ENCODE measurements at places on chromosomes 3 and 15.
A peak's percentile ranks its signal among the peaks of the same experiment; 100 is the strongest.

GRCh38 chr15:70354346-70354905 lies 256.7 kb upstream of the TLE3 start:
- DNase-seq, result no peak

DNA sequence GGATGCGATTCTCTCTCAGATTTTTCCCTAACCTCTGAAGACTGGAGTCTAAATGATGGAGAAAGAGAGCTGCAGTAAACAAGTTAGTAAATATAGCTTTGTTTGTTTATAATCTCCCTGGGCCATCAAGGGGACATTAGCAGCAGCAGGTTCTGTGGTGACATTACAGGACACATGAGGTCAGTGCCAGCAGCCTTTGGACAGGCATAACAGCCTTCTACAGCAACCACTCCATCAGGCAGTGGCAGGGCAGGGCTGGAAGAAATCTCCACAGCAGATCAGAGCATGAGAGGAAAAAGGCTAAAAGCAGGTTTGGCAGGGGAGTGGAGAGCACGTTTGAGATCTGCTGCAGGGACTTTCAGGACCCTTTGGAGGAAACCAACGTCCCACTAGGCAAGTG lies 127.6 kb upstream of the ACP3 start:
- no peak for DNase-seq

- no peak for DNase-seq
Observed at GRCh38 chr3:172144601-172145000, 105.2 kb downstream of the FNDC3B start.

DNA sequence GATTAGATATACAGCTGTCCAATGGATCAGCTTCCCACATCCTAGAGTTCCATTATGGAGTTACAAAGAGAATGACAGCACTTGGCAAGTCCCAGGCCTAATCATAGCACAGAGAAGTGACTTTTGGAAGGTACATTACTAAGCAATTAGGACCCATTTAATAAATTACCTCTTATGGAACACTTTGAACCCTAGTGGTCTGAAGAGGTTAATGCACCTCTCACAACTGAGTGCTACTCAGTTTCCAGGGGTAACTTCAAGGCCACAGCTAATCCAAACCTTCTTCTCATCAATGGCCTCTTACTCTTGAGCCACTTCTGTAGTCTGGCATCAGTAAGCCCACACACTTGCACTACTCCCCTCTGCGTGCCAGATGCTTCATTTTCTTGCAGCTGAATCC lies 34.9 kb upstream of the MEIS2 start:
- no peak for DNase-seq

DNA sequence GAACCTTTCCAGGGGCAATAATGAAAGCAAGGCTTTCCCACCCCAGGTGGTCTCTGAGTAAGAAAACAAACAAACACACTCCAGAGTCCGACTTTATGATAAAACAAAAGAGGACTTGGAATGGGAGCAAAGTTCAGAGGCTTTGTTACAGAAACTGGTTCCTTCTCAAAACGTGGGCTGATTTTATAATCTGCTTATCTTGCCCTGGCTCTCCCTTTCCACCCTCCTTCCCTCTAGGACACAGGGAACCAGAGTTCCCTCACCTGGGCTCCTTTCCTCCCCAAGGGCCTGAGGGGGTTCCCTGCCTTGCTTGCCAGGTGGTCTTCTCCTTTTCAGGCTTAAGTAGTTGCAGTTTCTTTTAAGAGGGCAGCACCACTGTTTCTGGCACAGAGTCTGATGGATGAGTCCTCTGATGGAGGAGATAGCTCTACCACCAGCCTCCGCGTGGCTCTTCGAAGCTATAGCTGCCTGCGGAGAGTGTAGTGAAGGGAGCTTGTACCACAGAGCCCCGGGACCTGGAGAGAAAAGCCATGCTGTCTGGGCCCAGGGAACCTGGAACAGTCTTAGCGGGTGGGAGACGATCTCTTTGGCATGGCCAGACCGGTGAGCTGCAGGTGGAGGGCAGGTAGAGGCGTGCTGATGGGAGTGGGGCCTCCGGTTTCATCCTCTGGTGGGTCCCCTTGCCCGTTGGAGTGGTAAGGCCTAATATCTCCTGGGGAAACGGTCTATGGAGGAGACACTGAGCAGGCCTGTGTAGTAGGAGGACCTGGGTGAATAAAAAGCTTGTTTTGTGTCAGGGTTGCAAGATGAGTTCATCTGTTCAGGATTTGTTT lies 68.7 kb downstream of the SMAD6 start:
- DNase-seq, result no peak

DNA sequence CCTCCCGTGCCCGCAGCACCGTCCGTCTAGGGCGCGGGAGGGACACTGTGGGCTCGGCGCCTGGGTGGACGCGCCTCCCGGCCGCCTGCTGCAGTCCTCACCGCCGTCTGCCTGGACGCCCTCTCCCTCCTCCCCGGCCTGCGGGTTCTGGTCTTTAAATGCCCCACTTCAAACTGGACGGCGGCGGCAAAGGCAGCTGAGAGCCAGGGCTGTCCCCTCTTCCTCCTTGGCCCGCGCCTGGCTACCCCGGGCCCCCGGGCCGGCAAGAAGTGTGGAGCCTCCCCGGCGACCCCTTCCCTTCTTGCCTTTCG lies 426 bp downstream of the CBLB start:
- peak; percentile 15 for DNase-seq

GRCh38 chr15:33377204-33377603 lies 66.4 kb downstream of the RYR3 start:
- DNase-seq, result no peak

DNA sequence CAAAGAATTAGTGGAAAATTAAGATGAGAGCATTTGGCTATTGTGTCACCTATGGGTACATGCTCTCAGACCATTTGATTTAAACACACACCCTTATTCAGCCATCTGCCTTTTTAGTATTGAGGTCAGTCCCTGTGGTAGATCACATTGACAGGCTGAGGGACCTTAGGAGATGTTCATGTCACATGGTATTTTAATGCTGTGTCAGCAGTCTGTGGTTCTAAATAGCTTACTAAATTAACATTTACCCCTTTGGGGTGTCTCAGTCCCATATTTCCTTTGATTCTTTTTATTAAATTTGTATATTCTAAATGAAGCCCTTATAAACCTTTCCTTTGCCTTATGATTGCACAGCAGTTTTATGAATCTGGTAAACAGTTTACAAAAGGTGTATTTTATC lies 2.3 kb downstream of the RBM5 start:
- DNase-seq, result no peak

GRCh38 chr3:26368312-26368711 lies 254.3 kb upstream of the LRRC3B start:
- DNase-seq, result no peak

GRCh38 chr3:128498127-128498626 lies 5.2 kb upstream of the GATA2 start:
- DNase-seq, result no peak

DNA sequence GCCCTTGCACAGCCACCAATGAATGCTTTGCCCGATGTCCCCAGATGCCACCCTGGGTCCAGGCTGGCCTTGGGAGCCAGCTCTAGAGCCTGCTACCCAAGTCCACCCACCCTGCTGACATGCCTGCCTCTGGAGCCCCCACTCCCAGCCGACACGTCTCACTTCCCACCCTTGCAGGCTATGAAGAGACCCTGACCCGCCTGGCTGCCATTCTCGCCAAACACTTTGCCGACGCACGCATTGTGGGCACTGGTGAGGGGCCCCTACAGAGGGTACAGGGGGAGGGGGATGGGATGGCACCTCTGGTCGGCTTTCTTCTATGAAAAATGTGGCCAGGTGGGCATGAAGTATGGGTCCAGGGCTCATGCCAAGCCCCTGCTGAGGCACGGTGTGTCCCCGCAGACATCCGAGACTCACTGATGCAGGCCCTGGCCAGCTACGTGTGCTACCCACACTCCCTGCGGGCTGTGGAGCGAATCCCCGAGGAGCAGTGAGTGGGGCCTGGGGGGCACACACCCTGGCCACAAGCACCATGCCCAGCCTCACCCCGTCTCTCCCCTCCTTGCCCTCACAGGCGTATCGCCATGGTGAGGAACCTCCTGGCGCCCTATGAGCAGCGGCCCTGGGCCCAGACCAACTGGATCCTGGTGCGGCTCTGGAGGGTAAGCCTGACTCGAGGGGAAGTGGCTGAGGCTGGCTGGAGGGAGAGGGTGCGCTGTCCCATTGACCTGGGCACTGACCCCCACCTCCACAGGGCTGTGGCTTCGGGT lies 6.0 kb downstream of the AMIGO3 start:
- DNase-seq, result no peak

DNA sequence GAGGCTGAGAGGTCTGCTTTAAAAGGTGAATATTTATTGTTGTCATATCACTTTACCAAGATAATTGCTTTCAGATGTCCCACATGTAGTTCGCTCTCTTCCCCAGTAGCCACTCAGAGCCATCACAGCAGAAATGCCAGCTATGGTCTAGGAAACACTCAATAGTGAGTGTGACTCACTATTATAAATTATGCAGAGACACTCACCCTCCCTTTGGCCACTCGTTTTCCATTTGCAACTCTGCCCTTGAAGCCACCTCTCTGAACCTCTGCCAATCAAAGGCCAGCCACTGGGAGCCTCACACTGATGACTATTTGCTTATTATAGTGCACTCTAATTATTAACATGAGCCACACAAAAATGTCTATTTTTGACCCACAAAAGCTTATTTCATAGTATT lies 328.1 kb upstream of the ATP10A start:
- no peak for DNase-seq

GRCh38 chr15:50933341-50933740 lies 24.9 kb downstream of the AP4E1 start:
- no peak for DNase-seq

- no peak for DNase-seq
Observed at GRCh38 chr3:164604687-164605086, 473.6 kb downstream of the SI start.

DNA sequence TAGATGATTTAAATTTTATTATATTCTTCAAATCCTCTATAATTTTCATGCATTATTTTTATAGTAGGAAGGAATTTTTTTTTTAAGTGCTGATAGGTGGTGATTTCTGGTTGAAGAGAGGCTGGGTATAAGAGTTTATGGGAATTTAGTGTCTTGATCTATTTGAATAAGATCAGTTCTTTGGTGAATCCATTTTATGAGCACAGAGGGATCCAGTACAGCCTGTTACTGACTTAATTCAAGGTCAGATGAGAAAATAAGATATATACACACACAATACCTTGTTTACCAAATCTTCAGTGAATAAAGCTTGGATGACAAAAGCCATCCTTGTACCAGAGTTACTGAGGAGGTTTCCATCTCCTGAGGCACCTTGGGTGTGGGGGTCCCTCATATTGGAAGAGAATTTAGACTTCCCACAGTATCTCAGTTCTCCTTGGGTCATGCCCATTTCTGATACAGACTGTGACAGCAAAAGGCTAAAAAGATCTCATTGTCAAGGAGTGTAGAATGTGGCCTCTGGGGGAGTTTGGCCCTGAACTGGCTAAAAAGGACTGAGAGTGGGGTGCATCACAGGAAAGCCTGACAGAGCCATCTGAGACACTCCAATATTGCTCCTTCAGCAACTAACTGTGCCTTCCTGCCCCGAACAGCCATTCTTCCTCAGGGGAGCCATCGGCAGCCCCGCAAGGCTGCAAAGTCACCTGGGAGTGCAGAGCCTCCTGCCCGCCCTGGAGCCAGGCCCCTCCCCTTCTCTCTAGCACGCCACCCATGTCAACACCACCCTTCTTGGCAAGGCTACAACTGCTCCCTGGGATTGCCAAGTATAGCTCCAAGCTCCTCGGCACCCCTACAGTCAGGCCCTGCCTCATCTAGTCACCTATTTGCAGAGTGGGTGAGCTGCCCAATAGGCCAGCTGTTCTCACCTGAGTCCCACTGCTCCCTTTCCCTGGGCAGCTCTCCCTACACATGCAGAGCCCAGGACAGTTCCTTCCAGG lies 43.1 kb upstream of the HACD2 start:
- DNase-seq, result no peak

DNA sequence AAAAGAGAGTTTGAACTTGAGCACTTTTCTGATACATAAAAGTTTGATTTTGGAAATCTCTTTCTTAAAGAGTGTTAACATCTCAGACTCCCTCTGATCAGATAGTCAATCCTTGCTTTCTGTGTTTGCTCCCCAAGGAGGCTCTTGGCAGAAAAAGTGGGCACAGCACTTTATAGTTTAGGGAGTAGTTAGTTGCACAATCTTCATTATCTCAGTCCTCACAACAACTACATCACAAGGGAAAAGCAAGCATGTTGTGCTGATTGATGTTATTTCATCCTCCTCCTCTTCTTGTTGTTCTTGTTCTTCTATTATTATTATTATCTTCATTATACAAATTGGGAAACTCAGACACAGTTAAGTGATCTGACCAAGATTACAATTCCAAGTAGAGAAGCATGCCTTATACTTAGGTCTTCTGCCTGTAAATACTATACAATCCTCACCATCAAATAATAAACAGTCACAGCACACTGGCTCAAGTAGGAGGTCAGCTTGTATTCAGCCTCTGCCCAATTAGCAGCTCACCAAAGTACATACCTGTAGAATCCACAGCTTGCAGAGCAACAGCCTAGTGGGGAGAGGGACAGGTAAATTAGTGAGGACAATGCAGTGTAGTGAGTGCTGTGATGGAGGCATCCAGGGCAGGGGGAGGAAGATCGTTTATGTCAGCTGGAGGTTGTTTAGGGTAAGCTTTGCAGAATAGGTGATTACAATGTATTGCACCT lies 304.1 kb upstream of the MME start:
- no peak for DNase-seq

GRCh38 chr3:23169551-23169950 lies 33.6 kb upstream of the UBE2E2 start:
- DNase-seq, result no peak

DNA sequence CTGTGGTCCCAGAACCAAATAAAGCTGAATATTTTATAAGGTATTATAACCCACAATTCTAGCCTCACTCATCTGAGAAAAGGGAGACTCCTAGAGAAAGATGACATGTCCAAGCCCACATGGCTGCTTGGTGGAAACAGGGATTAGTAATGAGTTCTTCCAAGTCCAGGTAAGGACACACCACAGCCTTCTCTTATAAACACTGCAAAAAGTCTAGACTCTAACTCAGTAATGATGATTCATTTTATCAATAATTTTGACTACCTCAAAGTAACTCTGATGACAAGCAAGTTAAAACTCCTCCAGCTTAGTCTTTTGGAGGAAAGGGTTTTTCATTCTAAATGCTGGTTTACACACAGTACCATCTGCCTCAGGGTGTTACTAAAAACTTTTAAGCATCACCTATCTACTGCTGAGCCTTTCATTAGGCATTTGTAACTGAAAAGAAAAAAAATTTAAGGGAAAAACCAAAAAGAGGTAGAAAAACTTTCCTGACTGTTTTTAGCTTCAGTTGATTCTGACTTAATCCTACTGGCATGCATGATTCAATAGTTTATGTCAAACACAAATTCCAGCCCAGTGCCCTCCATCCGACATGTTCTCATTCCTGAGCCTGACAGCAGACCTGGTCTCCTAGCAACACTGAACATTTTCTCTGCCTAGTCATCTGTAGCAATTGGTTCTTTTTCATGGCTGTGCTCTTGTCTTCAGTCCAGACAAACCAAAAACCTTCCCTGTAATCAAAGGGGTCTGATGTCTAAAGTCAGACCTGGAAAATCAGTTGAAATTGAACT lies 43.9 kb downstream of the P3H2 start:
- DNase-seq, result no peak

- DNase-seq, result no peak
Observed at GRCh38 chr15:101204739-101205535, 46.9 kb downstream of the CHSY1 start.

Data from effector memory CD8-positive, alpha-beta T cell (primary cell).